ENCODE measurements at places on chromosomes 7 and 10. TPM values are rescaled to one million over a fixed set of nuclear protein-coding genes. Genes with fewer than 3 reads are reported as not detected.

The SORBS1 gene
- 1.7 TPM for total RNA-seq

The CC2D2B gene
- total RNA-seq = 0.46 TPM

The PRKG1 gene
- 10.8 TPM for total RNA-seq

The FAM25C gene
- total RNA-seq = not detected

The GPR141 gene
- total RNA-seq = not detected

The GRM8 gene
- total RNA-seq = 0.86 TPM

The INMT gene
- 1.5 TPM for total RNA-seq

The NUTM2E gene
- total RNA-seq = 0.89 TPM

The NPSR1 gene
- total RNA-seq = not detected

The LOXL4 gene
- total RNA-seq = 2.9 TPM

The AKR1C3 gene
- 0.89 TPM for total RNA-seq

Measured in osteocyte (in vitro differentiated cells).